AG08395 (cell line): ENCODE measurements at places on chromosomes 3 and 15.

DNA sequence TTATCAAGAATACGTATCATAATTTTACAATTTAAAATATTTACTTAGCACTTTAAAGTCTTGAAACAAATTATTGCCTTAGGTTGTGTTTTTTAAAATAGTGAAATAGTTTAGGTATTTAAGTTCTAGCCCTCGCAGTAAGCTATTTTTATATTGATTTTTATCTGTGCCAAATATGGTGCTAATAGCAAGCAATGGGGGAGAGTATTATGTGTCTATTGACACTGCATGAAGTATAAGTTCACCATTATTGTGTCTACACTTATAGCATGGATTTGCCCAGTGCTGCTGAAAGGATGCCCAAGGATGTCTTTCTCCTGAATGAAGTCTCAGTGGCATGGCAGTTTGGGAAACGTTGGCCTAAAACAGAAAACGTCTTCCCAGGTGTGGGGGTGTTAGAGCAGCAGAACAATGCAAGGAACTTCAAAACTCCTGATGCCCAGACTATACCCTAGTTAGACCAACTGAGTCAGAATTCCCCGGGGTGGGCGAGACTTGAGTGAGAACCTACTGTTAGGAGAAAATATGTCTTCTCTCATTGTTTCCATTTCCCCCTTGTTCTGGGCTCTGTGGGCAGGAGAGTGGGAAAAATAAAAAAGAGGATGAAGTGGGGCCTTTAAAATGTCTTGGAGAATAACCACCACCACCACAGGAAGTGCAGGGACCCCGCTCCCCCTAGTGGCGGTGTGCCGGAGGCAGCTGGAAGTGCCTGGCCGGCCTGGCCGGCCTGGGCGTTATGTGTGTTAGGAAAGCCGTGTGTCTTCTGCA, 104.2 kb upstream of the SLC7A14 start:
- peak; percentile 56 for DNase-seq

GRCh38 chr3:18372786-18373405, 52.2 kb downstream of the SATB1 start:
- DNase-seq: no peak

- no peak for DNase-seq
These were observed 590.3 kb upstream of the SGO1 start for GRCh38 chr3:20776286-20776685.

DNA sequence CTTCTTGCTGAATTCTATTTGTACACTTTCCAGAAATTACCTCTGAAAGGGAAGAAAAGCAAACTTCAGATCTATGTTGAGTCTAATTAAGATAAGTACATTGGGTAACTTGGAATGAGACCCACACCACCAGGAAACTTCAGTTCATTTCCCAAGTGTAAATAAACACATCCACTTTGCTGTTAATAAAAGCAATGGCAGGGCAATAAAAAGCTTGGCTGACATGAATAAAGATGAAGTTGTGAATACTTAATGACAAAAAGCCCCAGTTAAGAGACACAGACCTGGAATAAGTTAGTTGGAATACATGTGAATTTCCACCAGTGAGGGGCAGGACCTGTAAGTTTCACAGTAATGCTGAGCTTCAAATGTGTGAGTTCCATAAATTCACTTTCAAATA, 83.3 kb downstream of the MEX3B start:
- no peak for DNase-seq
